Activated CD4-positive, alpha-beta T cell treated with anti-CD3 and anti-CD28 coated beads, Interleukin-2, amount 10 ng/mL, durations not matched to agents 7 days and 5 days (primary cell): ENCODE measurements at places on chromosomes 11 and 22.
A peak's percentile ranks its signal among the peaks of the same experiment; 100 is the strongest.

GRCh38 chr11:2262301-2263070, 7.9 kb downstream of the ASCL2 start:
- DNase-seq, result no peak

- no peak for DNase-seq
Measured at GRCh38 chr11:1879941-1880720, 11.6 kb downstream of the PRR33 start.

DNA sequence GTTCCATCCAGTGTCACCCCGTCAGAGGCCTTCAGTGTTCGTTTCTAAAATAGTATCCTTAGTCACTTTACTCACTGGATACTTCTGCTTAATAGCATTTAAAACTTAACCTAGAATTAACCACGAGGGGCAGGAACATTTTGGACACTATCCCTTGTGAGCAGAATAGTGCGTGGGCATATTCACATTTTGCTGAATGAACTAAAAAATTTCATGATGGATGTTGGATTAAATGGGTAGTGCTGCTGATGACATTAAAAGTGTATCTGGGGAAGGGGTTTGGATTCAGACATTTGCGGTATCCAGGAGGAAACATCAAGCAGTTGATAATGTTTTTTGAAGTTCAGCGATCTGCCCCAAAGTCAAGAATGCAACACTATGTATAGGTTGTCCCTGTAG, 750 bp upstream of the NAT10 start:
- DNase-seq, result no peak

DNA sequence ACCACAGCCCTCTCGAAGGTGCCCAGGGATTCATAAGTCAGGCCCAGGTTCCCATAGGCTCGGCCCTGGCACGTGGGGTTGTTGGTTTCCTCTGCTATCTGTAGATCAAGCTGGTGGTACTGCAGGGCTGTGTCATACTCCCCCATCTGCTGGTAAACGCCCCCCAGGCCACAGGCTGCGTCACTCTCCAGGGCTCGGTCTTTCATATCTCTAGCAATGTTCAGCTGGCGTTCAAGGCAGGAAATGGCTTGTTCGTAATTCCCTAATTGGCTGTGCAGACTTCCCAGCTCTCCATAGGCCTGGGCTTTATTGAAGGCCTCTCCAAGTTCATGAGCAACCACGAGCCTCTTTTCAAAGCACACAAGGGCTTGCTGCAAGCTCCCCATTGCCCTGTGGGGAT, 186.4 kb upstream of the PITPNB start:
- DNase-seq, result no peak

GRCh38 chr11:4184163-4184916, 89.7 kb downstream of the RRM1 start:
- no peak for DNase-seq

DNA sequence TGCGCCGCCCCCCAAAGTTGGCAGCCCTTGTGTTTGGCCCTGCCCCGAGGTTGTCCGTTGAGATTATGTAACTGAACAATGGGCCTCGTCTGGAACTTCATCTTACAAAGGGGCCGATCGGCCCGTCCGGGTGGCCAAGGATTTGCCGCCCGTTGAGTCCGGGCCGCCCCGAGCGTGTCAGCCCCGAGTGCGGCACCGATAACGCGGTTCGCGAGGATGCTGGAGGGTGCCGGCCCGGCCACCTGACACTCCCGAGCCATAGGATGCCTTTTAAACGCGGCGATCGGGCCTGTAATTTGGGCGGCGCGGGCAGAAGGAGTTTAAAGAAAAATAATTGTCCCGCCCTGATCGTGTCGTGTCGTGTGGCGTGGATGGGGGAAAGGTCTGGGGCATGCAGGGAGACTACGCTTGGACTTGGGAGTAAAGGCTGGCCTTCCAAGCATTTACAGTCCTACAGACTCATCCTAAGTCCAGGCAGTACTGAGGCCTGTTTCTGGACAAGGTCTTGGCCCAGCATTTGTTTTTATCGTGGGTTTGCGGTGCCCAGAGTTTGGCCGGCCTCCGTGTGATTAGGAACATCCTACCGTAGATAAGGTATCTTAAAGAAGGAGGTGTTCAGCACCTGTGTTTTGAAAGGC, 1.3 kb downstream of the WEE1 start:
- peak; percentile 22 for DNase-seq

DNA sequence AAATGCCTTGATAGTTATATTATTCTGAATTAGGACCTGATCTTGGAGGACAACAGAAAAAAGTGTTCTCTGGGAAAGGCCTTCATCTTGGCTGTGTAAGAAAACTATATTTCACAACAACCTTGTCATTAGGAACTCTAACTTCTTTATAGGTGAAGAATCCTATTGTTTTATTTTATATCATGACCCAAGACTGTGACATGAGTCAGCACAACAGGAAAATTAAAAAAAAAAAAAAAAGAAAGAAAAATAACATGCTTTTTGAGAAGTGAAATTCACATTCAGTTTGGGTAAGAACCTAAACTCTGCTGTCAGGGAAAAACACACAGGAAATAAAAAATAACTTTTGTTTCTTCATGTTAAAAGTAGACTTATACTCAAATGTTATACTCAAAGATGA, 11.7 kb upstream of the FOLR2 start:
- no peak for DNase-seq

DNA sequence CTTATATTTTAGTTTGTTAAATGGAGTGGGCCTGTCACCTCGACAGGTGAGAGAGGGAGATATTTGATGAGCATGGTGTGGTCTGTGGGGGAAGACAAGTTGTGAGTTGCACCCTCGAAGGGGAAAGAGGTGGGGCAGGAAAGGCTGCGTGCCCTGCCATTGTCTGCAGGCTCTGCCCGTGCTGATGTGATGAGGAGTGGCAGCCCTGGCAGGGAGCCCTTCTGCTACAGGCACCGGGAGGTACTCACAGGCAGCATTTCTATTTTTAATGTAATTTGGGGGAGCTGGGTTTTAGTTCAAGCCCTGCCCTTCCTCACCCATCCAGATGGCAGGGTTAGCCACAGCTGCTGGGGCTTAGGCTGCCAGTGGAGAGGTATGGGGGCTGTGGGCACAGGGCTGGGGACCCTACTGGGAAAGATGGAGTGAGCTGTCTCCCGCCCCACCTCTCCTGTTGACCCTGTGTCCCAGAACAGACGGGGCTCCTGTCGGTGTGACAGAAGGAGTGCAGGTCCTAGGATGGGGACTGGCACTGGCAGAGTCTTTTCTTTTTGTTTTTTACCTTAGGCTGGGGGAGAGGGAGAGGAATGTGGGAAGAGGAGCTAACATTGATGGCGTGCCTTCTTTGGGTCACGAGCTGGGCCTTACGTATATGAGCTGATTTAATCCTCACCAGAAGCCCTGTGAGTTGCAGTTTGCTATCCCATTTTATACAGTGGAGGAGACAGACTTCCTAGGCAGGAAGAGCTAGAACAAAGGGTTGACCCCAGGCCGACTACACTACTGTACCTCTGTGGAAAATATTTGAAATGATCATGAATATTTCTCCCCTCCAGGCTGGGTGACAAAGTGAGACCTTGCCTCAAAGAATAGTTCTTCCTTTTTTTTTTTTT, 51.6 kb downstream of the CEP164 start:
- DNase-seq, result no peak

DNA sequence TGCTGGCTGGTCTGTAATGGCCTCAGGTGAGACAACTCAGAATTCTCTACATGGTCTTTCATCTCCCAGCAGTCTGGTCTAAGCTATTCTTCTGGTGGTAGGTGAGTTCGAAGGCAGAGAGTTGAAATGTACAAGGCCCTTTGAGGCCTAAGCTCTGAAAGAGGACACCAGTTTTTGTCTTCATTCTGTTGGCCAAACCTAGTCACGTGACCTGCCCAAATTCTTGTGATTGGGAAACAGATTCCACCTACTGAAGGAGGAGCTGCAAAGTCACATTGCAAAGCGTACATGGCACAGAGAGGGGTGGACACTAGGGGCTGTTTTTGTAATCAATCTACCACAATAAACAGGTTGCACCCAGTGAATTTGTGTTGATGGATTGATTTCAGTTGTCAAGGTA, 193.5 kb downstream of the NAV2 start:
- DNase-seq, result no peak

DNA sequence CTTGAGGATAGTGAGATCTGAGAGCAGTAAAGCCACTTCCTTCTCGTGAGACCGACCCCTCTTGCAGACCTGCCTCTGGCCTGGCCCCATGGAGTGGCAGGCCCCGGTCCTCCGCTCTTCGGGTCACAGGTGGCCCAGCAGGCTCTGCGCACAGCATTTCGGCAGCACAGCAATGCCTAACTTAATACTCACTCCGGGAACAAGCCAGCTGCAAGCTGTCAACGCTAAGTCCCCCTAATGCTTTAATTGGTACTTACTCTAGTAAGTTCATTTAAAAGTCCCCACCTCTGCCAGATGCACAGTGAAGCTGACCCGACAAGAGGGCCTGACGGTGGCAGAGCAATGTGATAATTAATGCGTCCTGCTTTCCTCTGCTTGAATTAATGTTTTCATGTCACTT, 349.3 kb upstream of the B3GAT1 start:
- no peak for DNase-seq

- DNase-seq, result no peak
Measured at GRCh38 chr11:76880314-76880713, 19.6 kb downstream of the ACER3 start.

DNA sequence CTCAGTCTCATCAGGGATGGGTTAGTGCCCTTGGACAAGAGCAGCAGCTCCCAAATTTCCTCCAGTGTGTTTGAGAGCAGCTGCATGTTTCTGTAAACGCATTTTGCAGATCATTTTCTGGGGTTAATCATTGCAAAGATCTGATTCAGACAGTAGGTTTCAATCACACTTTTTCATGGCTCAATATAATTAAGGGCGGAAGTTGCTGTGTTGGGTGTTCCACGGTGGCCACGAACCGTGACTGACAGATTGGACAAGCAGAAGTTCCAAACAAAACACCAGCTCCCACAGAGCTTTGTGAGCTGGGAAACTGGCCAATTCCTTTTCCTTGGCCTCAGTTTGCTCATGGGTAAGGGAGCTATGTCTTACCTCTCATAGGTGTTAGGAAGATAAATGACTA, 8.4 kb upstream of the RASSF10 start:
- no peak for DNase-seq

GRCh38 chr11:34798985-34799384, 117.2 kb downstream of the APIP start:
- DNase-seq, result no peak

- no peak for DNase-seq
Measured at GRCh38 chr11:35073691-35074419, 65.1 kb upstream of the CD44 start.

GRCh38 chr11:17005646-17006045, 8.6 kb downstream of the PLEKHA7 start:
- no peak for DNase-seq

DNA sequence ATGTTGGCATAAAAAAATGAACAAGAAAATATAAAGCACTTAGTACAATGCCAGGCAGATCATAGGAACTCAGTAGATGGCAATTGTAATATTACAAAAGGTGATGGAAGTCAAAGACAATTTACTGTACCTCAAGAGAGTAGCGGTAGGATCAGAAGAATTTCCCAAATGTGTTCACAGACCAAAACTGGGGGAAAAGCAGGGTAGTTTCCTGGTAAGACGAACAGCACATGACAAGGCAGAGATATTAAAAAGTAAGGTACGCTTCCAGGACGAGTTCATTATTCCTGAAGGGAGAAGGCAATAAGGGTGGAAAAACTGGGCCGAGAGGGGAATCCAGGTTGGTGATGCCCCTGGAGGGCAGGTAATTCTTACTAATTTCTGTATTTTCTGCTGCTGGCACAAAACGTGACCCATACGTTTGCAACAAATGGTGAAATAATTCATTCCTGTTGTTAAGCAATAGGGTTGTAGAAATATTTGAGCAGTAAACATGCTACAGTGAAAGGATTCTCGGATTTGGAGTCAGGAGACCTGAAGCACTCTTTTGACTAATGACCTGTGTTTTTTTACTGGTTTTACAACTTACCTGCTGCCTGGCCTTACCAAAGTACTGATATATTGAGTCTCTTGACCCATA, 786 bp upstream of the ANKRD42 start:
- DNase-seq, result no peak

GRCh38 chr11:126318574-126319373, 14.9 kb downstream of the DCPS start:
- DNase-seq, result peak; percentile 53

DNA sequence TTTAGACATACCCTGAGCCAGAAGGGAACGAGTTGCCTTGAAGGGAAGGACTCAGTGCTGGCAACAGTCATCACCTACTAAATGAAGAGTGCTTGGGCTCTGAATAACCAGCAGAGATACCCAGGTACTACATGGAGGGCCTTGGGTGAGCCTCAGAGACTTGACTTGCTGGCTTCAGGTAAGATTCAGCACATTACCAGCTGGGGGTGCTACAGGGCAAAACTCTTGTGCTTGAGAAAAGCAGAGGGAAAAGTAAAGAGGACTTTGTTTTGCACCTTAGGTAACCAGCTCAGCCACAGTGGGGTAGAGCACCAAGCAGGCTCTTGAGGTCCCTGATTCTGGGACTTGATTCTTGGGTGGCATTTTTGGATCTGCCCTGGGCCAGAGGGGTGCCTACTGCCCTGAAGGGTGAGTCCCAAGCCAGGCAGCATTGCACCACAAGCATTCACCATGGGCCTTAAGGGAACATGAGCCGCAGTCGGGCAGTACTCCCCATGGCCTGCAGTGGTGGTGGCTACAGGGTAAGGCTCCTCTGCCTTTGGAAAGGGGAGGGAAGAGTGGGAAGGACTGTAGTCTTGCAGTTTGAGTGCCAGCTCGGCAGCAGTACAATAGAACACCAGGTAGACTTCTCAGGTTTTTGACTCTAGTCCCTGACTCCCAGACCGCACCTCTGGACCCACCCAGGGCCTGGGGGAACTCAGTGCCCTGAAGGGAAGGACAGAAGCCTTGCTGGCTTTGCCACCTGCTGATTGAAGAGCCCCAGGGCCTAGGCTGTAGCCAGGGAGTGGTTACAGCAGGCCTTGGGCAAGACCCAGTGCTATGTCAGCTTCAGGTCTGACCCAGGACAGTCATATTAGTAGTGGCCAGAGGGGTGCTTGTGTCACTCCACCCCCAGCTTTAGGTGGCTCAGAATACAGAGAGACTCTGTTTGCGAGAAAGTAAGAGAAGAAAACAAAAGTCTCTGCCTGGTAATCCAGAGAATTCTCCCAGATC, 22.7 kb upstream of the PLEKHA7 start:
- no peak for DNase-seq
